ENCODE measurements at places on chromosomes 7 and 10.
A peak's percentile ranks its signal among the peaks of the same experiment; 100 is the strongest.

DNA sequence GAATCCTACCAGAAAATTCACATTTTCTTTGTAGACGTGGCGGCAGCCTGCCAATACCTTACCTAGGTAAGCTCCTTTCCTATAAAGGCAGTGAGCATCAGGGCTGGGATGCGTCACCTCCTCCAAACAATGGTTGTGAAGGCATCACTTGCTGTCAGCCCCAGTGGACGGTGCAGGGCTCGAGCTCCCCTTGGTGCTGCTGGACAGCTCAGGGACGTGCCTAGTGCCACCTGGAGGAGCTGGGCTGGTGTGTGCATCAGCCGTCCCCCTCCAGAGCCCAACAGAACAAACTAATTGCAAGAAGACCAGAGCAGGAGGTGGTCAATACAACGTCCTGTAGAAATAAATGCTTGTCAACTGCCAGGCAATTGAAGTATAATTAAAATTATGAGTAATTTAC, 517.5 kb upstream of the FOXK1 start:
- no peak for DNase-seq

DNA sequence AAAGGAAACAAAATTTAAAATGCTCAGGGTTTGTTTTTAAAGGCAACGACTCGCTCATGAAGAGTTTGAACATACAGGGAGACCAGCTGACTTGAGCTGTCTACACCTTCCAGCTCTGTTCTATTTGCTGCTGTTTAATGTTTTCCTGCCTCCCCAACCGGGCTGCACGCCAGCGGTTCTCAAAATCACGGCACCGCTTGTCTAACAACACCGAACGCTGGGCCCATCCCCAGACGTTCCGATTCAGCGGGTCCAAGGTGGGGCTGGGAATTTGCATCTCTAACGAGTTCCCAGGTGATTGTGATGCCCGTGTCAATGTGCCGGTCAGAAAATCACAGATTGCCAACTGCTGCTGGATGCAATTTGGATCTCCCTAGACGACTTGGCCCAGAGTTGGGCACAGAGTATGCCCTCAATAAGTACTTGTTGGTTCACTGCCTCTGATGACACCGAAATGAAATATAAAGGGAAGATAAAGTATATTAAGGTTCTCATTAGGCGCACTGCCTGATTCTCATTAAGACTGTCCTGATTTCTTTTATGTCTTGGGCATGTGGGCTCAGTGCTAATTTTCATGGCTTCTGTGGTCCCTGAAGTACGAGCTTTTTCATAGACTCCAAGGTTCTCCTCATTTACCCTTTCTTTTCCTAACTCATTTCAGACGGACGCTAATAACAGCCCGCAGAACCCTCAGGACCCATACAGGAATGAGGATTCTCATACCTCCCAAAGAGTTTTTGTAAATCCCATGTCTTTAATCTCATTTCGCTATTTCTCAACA, 28.5 kb downstream of the CELF2 start:
- DNase-seq = no peak

DNA sequence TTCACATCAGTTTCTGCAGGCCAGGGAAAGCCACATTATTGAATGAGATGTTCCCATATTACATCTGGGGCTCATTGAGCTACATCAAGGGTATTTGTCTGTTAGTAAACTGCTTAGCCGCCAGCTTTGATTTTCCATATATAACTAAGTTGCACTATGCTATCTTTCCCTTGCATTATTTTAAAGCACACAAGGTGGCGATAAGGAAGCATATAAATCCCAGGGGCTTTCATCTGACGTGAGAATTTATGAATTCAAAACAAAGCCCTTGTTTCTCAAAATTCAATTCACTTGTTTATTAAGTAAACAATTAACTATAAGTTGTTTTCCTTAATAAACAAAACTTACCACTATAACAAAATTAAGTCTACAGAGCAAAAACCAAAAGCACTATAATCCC, 334.1 kb upstream of the TPK1 start:
- peak; percentile 17 for DNase-seq

GRCh38 chr10:30055226-30055662, 4.1 kb downstream of the JCAD start:
- DNase-seq = no peak

GRCh38 chr10:112680586-112680985, 233.6 kb downstream of the VTI1A start:
- DNase-seq = no peak

- DNase-seq = no peak
Observed at GRCh38 chr10:65945061-65945460, 980.8 kb upstream of the LRRTM3 start.

GRCh38 chr10:11197266-11197712, 179.6 kb downstream of the CELF2 start:
- DNase-seq = no peak

DNA sequence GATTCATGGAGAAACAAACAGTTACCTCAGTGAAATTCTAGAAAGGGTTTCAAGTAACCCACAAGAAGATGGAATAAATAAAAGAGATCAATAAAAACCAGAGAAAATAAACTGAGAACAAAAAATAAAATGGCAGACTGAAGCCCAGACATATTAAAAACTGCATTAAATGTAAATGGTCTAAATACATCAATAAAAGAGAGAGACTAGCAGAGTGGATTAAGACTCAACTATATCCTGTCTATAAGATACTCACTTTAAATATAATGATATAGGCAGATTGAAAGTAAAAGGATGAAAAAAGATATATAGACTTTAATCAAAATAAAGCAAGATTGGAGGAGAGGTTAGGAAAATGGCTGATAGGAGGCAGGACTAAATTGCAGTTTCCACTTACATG, 18.8 kb upstream of the EBF3 start:
- no peak for DNase-seq

DNA sequence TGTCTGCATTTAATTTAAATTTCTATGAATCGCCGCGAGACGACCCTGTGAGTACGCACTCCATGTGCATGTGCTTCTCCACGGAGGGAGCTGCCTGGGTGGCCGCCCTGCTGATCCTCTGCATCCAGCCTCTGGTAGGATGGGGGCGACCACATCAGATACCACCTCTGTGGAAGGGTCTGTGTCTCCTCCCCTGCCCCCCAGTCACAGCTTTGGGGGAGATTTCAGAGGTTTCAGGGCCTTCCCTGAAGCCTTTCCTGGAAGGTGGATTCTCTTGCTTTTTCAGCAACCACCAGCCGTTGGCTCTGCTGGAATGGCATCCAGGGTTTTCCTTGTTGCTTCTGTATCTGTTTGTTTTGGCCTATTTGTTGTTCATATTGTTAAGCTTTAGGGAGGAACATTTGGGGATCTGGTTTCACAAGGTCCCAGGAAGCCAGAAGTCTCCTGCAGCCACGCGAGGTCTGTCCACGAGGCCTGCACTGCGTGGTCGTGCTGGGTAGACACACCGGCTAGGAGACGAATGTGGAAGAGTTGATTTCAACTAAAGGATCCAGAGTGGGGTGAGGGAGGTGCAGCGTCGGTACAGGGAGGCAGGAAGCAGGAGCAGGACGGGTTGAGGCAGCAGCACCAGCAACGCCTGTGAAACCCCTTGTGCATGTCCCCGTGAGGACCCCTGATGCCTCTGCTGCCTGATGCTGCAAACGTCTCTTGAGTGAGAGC, 329.1 kb downstream of the PTPRN2 start:
- DNase-seq = no peak

DNA sequence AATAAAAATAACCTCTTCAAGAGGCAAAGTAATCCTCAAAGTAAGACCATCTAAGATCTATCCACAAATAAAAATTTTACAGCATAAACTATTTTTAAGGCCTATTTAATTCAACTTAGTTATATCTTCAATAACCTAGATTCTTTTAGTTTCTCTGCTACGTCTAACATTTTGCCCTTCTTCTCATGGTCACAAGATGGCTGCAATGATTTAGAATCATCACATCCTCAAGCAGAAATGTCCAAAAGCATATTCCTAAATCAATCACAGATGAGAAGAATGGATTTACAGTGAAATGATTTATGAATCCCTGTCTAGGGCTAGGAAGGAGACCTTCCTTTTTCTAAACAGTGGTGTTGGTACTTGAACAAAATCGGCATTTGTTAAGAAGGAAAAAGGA, 304.7 kb downstream of the ARHGAP12 start:
- no peak for DNase-seq

DNA sequence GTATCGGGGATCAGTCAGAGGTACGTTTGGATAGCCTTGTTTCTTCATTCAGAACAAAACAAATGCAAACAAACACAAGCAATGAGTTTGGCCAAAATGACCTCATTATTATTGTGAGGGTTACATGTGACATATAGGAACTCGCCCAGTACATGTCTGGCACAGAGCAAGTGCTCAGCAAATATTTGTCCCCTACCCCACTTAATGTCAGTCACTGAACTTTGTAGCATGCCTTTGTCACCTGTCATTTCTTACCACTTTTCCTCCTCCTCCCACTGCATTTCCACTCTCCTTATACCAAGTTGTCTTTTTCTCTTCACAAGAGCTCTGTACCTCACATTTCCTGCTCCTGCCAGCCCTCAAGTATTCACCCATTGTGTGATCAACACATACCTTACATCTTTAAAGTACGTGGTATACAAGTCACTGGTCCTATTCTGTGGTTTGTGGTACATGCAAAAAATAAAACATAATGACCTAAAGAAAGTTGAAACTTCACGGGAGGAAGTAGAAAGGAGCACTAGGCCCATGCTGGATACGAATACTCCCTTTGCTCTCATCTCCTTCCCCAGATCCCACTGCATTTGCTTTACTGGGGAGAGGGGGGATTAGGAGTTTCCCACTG, 236.0 kb downstream of the INHBA start:
- DNase-seq = no peak

GRCh38 chr7:111586711-111587409, 24.6 kb upstream of the IMMP2L start:
- no peak for DNase-seq

- no peak for DNase-seq
Observed at GRCh38 chr10:49007129-49007528, 67.5 kb upstream of the LRRC18 start.

- DNase-seq = no peak
Observed at GRCh38 chr7:28595076-28595475, 182.8 kb downstream of the CREB5 start.

GRCh38 chr7:81492240-81492639, 277.6 kb downstream of the HGF start:
- DNase-seq = no peak

DNA sequence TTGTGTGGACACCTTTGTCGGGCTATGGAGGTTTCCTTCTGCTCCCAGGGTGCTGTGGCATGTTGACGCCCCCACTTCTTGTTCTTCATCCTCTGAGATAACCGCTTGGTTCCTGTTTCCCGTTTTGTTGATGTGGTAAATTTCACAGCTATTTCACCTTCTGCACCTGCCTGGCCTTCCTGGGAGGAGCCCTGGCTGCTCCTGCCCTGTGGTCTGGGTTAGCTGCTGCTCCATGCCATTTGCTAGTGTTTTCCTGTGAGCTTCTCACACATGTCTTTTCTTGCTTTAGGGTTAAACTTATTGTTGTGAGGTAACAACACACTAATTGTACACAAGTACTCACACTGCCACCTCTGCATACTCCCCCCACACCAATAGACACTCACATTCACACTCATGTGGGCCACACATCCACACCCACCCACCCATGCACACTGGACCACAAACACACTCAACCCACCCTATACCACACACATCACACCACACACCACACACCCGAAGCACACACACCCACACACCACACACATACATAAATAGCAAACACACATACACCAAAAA, 46.5 kb upstream of the MSMB start:
- no peak for DNase-seq

GRCh38 chr7:81482600-81483186, 287.2 kb downstream of the HGF start:
- peak; percentile 18 for DNase-seq

DNA sequence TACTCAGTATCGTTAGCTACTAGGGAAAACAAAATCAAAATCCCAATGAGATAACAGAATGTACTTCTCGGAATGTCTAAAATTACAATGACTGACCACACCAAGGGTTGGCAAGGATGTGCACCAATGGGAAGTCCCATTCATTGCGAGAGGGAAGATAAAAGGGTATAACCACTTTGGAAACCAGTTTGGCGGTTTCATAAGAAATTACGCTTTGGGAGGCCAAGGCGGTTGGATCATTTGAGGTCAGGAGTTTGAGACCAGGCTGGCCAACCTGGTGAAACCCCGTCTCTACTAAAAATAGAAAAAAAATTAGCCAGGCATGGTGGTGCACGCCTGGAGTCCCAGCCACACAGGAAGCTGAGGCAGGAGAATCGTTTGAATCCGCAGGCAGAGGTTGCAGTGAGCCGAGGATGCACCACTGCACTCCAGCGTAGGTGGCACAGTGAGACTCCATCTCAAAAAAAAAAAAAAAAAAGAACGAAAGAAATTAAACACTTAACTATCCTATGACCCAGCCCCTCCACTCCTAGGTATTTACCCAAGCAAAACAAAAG, 7.6 kb downstream of the HACD1 start:
- DNase-seq = no peak

- DNase-seq = no peak
Observed at GRCh38 chr7:33379891-33380525, 250.6 kb downstream of the BBS9 start.

DNA sequence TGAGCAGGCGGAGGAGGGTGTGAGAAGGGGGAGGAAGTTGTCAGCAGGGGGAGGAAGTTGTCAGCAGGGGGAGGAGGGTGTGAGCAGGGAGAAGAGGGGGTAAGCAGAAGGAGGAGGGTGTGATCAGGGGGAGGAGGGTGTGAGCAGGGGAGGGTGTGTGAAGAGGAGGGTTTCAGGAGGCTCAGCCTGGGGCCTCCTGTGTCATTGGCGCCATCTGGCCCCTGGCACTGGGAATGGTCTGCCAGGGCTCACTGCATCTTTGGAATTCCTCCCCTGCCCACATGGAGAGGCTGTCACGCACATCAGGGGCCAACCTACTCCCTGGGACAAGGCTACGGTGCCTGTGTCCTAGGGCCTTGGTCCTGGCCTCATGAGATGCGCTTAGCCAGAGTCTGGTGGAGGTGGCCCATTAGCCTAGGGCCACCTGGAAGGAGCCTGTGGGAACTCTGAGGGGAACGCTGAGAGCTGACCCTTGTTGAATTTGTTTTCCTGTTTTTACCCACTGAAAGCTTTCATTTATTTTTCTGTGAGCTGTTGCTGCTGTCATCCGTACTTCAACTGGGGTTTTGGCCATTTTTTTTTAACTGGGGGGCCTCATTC, 18.0 kb downstream of the CAMK2B start:
- DNase-seq = peak; percentile 49

DNA sequence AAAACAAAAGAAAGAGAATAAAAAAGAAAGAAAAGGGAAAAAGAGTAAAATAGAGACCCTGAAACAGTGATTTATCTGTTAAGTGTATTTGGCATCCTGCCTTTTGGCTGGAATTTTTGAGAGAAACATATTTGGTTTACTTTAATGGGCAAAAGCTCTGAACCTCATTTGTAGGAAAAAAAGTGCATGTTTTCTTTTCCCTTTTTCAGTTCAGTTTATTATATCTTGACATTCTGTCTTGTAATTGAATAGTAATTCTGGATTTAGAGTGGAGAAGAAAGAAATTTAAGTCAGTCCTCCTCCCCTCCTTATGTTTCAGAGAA, 69.5 kb downstream of the ARID5B start:
- DNase-seq = no peak

DNA sequence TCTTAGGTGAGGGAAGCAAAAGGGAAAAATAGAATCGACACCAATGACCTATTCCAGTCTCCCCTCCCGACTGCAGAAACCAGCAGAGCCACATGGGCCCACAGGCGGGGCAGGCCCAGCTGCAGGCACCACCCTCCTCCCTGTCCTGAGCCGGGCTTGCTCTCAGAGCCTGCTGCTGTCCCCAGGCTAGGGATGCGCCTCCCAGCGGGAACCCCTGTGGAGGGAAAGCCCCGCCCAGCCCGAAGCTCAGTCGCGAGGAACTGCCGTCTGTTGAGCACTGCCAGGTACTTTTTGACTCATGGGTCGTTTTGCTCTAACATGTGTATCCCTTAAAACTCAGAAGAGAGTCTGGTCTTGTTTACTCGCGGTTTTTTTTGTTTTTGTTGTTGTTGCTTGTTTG, 124.5 kb upstream of the RET start:
- no peak for DNase-seq
